Activated naive CD8-positive, alpha-beta T cell treated with anti-CD3 and anti-CD28 coated beads, Interleukin-2, amount 10 ng/mL, durations not matched to agents 7 days and 5 days (primary cell): ENCODE measurements at places on chromosomes 5 and 9.

DNA sequence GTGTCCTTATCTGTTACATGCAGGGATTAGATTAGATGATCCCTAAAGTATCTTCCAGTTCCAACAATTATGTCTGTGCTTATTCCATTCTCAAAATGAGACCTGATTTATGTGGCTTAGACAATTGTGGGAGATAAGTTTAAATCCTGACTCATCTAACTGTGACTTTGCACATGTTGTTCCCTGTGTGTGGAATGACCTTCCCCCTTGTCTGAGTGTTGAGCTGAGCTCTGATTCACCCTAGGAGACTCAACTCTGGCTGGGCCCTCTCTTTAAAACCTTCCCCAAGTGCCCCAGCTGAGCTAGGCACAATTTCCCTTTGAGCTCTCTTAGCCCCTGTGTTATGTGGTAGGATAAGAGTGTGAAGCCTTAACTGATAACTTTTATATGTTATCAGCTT, 118.9 kb upstream of the ELL2 start:
- DNase-seq = no peak

DNA sequence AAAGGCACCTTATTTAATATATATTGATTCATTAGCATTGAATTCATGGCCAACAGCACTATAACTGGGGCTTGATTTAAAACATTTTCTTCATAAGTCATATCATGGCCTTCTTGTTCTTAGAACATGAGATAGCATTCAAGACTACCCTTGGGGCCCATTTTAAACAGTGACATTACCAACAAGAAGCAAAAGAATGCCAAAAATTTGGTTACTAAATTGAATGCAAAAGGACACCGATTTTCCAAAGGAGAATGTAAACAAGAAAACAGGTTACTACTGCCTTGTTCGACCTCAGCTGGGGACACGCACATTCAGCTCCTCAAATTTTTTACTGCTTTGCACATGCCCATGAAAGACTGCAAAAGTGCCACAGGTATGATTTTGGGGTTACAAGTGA, 219.4 kb upstream of the TLE4 start:
- DNase-seq = no peak

- DNase-seq = no peak
These were observed 14.0 kb downstream of the IL33 start for GRCh38 chr9:6229619-6230018.

DNA sequence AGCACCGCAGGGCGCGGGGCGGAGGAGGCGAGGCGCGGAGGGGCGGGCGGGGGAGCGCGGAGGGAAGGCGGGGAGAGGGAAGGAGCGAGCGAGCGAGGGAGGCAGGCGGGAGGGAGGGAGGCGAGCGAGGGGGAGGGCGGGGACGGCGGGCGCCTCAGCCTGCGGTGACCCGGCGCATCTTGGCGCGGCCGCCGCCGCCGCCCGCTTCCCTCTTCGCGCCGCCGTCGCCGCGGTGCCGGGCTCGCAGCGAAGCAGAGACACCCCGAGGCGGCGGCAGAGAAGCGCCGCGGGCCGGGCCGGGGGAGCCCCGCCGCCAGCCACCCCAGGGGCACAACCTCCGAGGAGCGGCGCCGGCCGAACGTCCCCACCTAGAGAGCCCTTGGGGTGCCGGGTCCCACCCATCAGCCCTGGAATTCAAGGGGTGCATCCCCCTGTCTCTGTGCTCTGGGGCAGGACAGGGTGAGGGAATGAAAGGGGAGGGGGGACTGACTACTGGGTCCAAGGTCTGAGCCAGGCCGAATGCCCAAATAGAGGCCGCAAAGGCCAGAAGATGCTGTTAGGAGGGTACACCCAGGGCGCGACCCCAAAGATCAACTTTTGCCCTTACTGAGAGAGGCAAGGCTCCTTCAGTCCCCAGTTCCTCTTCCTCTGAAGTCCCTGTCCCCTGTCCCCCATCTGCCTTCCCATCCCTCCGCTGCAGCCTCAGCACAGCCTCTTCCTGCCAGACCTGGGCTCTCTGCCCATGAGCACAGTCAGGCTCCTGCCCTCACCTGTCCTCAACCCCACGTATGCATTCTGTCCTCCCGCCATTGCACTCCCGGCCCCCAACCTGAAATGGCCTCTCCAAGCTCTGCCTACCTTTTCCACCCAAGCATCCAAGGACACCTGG, at the start of gene ADAMTS2:
Gene ADAMTS2, minus strand, starts transcription at position 29 of the 889 bp plus-strand sequence. CDS start 133 bp downstream, outside the sequence.
- DNase-seq = peak; percentile 39

GRCh38 chr9:136726631-136727191, 14.3 kb downstream of the DIPK1B start:
- DNase-seq = peak; percentile 52

- no peak for DNase-seq
These were observed 140.9 kb downstream of the SLC25A46 start for GRCh38 chr5:110879675-110880074.

GRCh38 chr5:14472986-14473567, 108.5 kb upstream of the OTULINL start:
- DNase-seq = no peak

GRCh38 chr5:133361922-133362321, 250.4 kb downstream of the FSTL4 start:
- DNase-seq = no peak

- no peak for DNase-seq
These were observed 48.7 kb upstream of the PHYKPL start for GRCh38 chr5:178281331-178281730.
